Muscle of back (tissue), 13 donors: ENCODE measurements at places on chromosomes 7 and 10. TPM values are rescaled to one million over a fixed set of nuclear protein-coding genes. Genes with fewer than 3 reads are reported as not detected.

The AASS gene
- 24.3 TPM for polyA plus RNA-seq

GRCh38 chr7:140269004-140269638 lies 92.3 kb upstream of the KDM7A start:
- no peak for DNase-seq

The DPYSL4 gene
- 4.6 TPM for polyA plus RNA-seq

The DLG5 gene
- polyA plus RNA-seq: 23.1 TPM

DNA sequence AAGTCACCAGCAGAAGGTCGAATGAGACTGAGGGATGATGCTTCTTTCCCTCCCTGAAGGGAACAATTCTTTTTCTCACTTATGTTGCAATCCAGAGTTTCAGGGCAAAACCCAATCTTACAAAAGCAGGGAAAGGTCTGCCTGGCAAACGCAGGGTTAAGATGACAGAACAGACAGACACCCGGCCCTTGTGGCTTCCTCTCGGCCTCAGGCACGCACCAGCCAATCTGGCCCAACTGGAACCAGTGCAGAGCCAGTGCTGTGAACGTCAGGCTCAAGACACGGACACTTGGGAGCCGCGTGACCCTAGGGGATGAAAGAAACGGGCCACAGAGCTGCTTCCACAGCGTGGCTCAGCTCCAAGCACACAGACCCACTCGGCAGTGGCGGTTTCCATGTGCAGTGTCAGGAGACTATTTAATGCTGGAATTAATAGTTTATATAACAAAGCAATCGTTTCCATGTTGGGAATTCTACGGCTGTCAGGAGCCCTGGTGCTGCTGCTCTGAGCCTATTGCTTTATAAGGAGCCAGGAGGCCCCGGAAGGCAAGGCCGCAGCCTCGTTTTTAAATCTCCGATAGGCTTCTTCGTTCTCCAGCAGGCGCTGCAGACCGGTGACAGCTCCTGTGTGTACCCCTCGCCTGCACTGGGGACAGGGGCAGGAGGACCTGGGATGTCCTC lies 198.4 kb downstream of the DIP2C start:
- DNase-seq: no peak

The GHRHR gene
- 1.9 TPM for polyA plus RNA-seq

GRCh38 chr7:70257921-70258320 lies 659.6 kb downstream of the AUTS2 start:
- no peak for DNase-seq

The MAGI2 gene
- polyA plus RNA-seq: 5.3 TPM

The SYT15B gene
- 0.65 TPM for polyA plus RNA-seq

The CFAP46 gene
- polyA plus RNA-seq: 0.46 TPM

DNA sequence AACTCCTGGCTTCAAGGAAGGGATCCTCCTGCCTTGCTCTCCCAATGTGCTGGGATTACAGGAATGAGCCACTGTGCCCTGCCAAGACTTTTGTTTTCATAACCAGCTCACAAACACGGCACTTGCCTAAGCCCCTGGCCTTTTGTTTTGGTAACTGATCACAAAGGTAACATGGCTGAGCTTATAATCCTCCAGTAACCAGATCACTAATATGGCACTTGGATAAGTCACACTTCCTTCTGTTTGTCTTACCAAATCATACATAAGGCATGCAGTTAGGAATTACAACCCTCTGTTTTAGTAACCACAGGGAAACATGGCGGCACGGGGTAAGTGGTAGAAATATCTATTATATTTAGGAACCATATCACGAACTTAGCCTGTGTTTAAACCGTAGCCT lies 577.1 kb downstream of the CALN1 start:
- no peak for DNase-seq

DNA sequence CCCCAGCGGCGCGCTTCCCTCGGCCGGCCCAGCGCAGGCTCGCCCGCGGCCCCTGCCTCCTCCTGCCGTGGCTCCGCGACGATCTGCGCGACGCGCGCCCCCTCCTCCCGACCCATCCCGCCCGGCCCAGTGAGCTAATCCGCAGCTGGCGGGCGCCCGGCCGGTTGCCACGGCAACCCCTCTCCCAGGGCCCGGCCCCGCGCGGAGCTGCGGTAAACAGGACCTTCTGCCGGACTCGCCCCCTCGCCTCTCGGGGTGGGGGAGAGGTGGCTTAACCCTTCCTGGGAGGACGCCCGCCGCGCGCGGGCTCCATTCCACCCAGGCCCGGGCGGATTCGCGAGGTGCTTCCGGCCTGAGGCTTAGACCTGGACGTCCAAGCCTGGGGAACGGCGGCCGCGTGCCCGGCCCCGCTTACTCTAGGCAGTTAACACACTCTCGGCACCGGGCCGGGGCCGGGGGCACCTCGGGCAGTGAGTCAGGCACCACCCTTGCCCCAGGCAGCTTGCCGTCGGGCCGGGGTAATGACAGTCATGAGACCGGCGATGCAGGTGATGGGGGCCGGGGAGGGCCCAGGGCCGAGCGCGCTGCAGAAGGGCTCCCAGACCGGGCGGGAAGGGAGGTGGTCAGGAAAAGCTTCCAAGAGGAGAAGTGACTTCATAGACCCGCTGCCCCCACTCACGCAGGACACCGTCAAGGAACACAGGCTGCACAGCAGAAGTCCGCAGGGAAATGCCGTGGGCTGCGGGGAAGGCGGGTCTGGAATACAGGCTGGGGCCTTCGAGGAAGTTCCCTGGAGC lies at the start of gene DENND2A:
Gene DENND2A, minus strand, starts transcription at position 87 of the 797 bp plus-strand sequence. CDS start 38,416 bp downstream, outside the sequence.
- DNase-seq: peak; percentile 97

The SPAM1 gene
- not detected for polyA plus RNA-seq

GRCh38 chr10:3935141-3935540 lies 150.1 kb upstream of the KLF6 start:
- DNase-seq: no peak

DNA sequence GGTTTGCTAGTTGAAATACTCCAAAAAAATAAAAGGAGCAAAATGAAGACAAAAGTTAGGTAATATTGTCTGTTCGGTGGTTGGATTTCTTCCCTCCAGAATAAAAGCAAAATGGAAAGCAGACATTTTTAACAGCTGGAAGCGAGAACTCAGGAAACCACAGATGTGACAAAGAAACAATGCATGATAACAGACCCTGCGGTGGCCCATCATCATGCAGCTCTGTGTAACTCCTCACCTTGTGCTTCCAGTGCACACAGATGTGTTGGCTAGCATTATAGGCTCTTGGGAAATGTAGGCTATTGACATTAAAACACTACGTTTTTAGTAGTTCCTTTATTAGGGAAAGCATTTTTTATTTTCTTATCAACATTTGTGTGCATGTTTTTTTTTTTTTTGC lies 53.9 kb upstream of the ARL4A start:
- DNase-seq: no peak

DNA sequence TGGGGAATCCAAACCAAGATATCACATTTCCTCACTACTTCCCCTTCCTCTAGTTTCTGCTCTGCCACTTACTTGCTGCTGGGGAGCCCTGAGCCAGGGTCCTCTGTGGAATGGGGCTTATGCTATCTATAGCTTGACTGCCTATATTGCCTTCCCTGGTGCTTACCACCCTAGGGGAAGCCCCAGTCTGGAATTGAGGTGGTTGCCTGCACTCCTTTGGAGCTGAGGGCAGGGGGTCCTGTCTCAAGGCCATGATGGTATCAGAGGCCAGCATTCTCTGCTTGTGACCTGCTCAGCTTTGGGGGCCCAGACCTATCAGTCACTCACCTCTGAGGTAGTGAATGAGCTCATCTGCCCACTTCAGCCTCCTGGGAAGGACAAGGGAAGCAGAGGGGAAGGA lies 29.3 kb upstream of the INMT start:
- no peak for DNase-seq

GRCh38 chr10:5447611-5448071 lies 35.3 kb downstream of the NET1 start:
- no peak for DNase-seq

DNA sequence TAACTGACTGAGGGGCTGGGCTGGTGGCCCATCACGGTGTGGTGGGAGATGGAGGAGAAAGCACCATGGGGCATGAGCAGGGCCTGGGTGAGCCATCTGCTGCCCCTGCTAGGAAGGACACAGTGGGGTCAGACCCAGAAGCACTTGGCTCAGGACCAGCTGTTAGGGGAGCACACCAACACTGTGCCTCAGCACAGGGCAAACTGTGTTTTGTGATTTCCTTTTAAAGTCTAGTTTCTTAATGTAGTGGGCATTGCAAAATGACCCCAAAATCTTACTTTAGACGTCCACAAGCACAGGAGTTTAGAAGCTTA lies 41.2 kb downstream of the NCAPG2 start:
- no peak for DNase-seq

The CAV1 gene
- 251 TPM for polyA plus RNA-seq

DNA sequence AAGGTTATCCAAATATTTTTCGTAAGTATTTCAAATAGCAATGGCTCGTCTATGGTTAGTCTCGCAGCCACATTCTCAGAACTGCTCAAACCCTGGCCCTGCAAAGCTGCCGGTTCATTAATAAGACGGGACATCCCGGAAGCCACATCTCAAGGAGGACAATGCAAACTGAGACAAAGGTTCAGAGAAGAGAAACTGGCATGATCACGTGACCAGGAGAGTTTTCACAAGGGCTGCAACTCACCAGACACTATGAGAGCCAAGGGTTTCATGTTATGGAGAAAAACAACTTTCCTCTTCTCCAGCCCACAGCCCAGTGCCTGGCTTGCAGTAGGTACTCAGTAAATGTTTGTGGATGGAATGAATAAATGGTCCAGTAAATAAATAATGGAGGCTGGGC lies 5.0 kb upstream of the HSPA12A start:
- DNase-seq: no peak

GRCh38 chr7:124908259-124908658 lies 21.4 kb downstream of the POT1 start:
- no peak for DNase-seq
